ENCODE measurements at places on chromosomes 16 and 17.

DNA sequence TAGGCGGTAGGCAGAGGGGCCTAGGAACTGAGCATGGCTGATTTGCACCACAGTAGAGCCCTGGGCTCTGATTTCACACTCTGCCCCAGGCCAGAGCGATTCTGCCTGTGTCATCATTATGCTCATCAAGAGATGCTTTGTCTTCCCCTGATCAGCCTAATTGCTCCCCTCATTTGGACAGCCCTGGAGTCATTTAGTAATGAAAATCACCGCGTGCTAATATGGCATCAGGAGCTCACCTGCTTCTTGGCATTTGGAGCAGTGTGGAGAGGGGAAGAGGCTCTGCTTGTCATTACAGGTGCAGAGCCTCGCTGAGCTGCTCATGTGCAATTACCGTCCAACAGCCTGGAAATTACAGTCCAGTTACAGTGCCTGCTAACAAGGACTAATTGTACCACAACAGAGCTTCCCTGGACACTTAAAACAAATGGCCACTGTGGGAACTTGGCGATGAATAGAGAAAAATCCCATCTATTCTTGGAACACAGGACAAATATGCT, 157.1 kb upstream of the WSCD1 start:
- DNase-seq = no peak

DNA sequence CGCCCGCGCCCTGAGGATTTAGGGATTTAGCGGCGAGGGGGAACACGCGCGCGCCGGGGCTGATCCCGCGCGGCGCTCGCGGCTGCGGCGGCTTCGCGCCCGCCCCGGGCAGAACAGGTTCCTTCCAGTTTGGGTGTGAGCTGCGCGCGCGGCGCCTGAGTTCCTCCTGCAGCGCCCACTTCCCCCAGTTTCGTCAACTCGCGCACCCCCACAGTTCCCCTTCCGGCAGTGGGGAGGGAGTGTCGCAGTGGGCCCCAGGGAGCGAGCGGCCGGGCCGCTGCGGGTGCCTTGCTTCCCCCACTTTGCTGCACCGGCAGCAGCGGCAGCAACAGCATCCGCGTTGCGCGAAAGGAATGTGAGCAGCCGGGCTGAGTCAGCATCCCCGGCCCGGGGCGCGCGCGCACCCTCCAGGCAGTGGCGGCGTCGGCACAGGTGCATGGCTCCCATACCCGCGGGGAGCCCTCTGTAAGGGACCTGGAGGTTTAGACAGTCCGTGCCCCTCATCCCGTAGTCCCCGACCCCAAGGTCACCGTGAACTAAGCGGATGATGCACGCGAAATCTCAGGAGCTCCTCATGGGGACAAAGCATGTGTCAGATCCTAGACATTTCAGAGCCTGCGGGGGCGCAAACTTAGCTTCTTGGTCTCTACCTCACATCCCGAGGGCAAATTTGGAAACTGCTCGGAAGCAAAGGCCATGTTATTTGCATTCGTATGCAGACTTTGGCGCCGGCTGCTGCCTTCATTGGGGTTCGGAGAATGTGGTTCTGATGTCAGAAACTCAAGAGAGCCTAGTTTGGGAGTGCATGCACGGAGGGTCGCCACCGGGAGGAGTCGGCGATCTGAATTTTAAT, 767 bp downstream of the ARSG start:
- peak; percentile 74 for DNase-seq

GRCh38 chr16:48963901-48964615, 317.6 kb downstream of the CBLN1 start:
- DNase-seq = no peak

- DNase-seq = no peak
Observed at GRCh38 chr17:8557176-8557806, 73.2 kb downstream of the MYH10 start.

GRCh38 chr17:75090871-75091854, 3.4 kb downstream of the SLC16A5 start:
- DNase-seq = peak; percentile 87

DNA sequence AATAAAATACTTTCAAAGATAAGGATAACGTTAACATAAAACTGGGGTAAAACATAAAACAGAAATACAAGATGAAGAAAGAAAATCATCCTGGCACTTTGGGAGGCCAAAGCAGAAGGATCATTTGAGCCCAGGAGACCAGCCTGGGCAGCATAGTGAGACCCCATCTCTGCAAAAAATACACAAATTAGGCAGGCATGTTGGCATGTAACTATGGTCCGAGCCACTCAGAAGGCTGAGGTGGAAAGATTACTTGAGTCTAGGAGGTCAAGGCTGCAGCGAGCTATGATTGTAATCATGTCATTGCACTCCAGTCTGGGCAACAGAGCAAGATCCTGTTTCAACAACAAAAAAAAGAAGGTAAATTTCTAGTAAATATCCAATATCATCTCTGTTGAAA, 19.6 kb downstream of the TAT start:
- no peak for DNase-seq

- no peak for DNase-seq
Observed at GRCh38 chr17:19713462-19713861, 2.9 kb downstream of the SLC47A2 start.

DNA sequence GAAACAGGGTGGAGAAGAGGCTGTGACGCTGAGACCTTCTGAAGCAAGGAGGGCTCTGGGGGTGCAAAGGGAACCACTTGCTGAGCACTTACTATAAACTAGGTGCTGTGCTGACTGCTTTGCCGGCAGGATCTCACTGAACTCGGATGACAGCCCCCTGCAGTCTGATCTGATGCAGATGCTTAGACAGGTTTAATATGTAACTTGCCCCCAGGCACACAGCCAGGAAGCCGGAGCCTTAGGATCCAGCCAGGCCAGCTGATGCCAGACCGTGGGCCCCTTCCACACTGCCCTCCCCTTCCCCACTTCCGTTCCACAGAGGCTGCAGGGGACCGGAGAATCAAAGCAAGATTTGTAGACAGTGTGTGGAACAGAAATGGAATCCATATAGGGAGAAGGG, 23.1 kb downstream of the SPACA3 start:
- no peak for DNase-seq

- DNase-seq = no peak
Observed at GRCh38 chr16:49556249-49556605, 182.6 kb downstream of the C16orf78 start.

DNA sequence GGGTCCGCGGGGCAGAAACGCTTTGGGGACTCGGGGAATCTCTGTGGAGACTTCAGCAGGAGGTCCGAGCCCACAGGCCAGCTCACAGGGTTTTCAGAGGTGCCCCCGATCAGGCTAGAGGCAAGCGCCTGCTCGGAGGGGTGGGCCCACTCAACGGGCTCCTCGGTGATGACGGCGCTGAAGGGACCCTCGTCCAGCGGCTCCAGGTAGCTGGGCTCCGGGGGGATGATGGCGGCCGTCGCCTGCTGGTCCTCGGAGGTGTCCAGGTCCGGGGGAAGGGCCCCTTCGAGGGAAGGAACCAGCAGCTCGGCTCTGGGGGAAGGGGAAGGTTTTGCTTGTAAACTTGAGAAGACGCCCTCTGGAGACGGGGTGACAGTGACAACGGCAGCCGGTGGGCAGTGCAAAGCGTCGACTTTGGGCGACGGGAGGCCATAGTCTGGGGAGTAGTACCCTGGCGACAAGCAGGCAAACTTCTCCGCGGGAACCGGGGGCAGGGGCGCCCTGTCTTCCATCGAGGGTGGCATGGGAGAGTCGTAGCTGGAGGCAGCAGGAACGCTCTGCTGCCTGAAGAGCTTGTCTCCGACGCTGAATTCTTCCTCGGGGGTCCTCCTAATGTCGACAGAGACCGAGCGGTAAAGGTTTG, 63.2 kb downstream of the ZNF778 start:
- DNase-seq = no peak

DNA sequence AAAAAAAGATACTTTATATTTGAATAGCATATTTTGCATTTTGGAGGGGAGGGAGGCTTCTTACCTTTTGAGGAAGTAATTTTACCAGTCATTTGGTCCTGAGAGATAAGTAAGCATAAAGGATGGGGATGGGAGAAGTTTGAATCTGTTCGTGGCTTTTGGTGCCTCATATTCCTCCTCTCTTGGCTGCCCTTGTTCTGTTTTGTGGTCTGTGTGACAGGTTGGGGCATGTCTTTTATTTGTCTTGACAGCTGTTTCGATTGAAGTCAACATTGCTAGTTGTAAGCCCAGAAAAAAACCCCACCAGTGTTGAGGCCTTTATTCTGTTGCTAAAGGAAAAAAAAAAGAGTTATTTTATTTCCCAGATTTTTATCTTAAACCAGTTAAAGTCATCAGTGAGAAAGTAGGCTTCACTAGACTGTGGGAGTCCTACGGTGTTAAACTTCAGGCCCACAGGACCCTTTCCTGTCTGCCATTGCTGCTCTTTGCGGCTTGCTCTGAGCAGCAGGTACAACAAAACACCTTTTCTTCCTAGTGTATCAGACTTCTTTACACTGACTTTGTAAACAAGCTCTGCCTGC, 11.4 kb downstream of the SLC7A6 start:
- no peak for DNase-seq

DNA sequence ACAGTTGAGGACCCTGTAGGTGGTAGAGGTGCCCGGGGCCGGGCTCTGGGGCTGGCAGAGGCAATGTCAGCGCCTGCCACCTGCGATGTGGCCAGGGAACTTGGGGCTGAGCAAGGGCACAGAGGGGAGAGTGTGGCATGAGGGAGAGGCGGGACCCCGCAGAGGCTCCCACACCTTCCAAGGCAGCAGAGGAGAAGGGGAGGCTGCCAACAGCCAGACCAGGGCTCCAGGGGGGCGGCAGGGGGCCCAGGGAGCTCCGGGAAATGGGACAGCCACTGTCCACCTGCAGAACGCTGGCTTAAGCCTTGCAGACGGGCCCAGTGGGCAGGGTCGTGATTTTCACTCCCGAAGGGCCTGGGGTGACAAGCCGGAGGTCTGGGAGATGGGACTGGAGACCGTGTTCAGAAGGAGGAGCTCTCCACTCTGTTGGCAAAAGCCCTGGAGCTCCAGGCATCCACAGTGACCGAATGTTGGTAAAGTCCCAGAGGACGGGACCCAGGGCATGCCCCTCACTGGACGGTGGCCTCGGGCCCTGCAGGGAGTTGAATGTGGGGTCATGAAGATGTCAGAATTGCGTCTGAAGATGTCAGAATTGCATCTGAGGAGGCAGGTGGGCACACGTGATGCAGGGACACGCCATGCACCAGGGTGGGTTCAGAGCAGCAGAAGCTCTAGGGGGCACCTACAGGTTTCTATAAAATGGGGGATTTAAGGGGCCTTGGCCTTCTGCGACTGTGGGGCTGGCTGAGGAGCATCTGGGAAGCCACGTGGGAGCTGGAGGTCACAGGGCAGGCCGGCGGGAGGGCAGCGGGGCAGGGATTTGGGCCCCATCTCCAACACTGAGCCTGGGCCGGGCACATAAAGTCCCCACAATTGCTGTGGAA, 18.6 kb downstream of the CD7 start:
- DNase-seq = no peak

DNA sequence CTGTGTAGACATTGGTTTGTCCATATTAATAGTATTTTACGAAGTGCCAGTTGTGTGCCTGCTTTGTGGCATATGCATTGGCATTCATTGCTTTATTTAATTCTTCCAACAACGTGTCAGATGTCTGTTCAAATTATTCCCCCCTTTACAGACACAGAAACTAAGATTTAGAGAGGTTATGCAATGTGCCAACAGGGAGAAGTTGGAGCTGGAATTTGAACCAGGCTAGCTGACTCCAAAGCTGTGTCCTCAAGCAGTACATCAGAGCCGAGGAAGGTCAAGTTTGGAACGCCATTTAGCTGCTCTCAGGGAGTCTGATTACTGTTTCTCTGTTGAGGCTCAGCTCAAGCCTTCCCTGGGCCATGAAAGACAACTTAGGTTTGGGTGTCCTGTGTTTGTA, 232.3 kb downstream of the WWOX start:
- DNase-seq = no peak

- DNase-seq = no peak
Observed at GRCh38 chr17:48066656-48067055, 18.5 kb downstream of the NFE2L1 start.

- no peak for DNase-seq
Observed at GRCh38 chr17:50181591-50182560, 16.1 kb downstream of the SGCA start.

DNA sequence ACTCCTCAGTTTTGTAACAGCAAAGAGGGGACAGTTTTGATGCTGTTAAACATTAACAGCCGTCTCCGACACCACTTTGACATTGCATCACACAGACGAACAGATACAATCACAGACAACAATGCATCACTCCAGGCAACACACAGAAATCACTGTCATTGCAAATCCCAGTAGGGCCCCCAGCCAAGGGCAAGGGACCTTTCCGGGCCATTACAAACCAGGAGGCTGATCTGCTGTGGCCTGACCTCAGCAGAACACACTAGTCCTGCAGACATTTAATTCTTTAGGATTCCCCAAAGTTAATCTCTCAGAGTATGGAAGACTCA, 136.2 kb upstream of the RCVRN start:
- no peak for DNase-seq

DNA sequence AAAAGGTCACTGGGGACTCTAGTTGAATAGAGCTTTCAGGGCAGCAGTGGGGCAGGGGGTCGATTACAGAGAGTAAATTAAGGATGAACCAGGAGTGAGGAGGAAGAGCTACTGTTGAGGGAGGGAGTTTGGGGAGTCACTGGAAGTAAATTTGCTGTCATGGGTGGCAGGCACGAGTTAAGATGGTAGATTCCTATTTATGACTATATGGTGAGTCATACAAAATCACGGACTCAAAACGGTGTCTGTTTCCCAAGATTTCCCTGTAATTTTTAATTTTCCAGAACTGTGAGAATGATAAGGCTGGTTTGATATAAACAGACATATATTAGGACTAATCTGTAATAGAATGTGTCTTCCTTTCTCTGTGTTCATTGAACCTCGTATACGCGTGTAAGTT, 287.6 kb upstream of the GOT2 start:
- DNase-seq = no peak

DNA sequence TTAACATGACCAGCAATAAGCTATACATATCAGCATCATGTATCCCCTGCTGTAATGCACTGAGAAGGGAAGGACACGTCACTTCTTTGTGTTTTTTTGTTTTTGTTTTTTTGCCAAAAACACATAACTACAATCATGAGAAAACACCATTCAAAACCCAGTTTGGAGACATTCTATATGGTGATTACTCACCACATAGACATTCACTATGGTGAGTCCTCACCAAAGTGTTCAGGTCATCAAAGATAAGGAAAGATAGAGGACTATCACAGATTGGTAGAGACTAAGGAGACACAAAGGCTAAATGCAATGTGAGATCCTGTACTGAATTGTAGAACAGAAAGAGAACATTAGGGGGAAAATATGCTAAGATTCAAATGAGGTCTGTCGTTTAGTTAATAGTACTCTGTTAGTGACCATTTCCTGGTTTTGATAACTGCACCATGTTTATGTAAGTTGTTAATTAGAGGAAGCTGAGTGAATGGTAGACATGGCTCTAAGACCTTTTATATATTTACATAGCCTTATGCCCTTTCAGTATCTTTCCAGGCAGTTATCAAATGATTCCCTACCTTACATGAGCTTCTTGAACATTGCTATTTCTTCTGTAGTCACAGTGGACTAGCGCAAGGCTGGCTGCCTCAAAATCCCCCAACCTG, 46.6 kb downstream of the PIK3R5 start:
- no peak for DNase-seq

DNA sequence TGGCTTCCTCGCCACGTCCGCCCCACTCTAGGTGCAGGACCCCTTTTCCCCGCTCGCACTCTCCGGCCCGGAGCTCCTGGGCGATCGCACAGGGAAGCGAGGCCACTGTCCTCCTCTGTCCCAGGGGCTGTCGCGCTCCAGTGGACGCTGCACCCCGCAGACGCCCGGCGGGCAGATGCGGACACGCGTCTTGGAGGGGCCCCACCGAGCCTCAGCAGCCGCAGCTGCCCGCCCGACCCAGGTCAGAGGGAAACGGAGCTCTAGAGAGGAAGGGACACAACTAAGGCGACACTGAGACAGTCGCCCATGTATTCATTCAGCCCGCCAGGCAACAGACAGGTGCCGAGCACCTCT, 726 bp upstream of the SLC13A5 start:
- DNase-seq = no peak
